ENCODE measurements at places on chromosomes 2 and 18. TPM values are rescaled to one million over a fixed set of nuclear protein-coding genes. Genes with fewer than 3 reads are reported as not detected.

DNA sequence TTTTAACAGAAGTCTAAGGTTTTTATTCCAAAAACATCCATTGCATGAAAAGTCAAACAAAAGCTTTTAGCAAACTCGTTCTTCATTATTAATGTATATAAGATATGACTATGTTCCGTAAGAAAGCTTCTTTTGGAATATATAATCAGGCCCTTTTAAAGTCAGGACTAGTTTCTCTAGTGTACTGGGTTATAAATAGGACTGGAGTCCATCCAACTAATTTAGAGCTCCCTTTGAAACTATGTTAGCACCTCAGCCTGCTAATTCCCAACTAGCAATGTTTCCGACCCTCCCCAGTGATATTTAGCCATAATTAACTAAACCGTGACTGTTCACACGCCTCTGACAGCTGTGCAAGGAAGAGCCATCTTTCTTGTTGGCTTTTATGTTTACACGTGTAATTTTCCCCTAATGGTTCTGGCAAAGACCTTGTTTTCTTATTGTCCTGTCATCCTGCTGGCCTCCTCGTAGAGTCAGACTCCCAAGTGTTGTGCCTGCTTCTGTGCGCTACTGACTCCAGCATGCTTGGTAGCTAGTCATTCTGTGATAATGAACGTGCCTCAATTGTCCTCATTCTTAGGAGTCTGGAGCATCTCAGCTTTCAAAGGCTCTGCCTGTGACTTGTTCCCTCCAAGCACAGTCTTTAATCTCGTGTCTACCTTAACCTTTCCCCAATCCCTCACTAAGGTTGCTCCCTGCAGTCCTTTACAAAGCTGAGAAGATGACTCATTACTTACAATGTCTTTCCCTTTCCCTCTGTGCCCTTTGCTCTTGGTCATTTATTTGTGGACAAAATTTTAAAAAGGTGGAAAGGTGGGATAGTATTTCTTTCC, 172.2 kb upstream of the RASGRP3 start:
- no peaks in the 10 kb centered on the region for H3K27me3 ChIP-seq
- H3K36me3 ChIP-seq, result no peaks in the 10 kb centered on the region
- H3K27ac ChIP-seq, result no peak overlapping the region
- no peak overlapping the region for H3K4me3 ChIP-seq
- no peak for DNase-seq
- no peaks in the 10 kb centered on the region for H3K4me1 ChIP-seq

DNA sequence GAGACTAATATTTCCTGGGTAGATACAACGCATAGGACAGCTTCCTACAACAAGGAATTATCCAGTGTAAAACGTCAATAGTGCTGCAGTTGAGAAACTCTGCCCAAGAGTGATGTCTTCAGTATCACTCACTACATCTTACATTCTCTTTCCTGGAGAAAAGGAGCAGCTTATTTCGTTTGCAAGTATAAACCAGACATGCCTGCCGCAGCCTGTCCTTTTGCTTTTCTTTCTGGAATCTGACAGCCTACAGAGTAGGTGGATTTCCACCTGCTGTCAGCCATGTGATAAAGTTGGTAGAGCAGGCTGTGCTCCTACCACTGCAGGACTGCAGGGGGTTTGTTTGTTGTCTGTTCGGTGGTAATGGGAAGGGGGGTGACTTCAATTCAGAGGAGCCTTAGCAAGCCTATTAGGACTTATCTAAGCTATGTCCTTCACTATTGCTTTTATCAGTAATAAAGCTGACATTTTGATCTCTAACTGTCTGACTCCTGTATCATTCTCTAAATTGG, 439.1 kb downstream of the GRB14 start:
- no peaks in the 10 kb centered on the region for H3K27me3 ChIP-seq
- no peaks in the 10 kb centered on the region for H3K4me1 ChIP-seq
- H3K36me3 ChIP-seq, result no peaks in the 10 kb centered on the region
- no peak overlapping the region for H3K27ac ChIP-seq
- no peak overlapping the region for H3K4me3 ChIP-seq

- no peak overlapping the region for H3K4me3 ChIP-seq
- H3K27me3 ChIP-seq, result peaks cover 3% of the 10 kb centered on the region
- no peak overlapping the region for H3K27ac ChIP-seq
- H3K36me3 ChIP-seq, result no peaks in the 10 kb centered on the region
- DNase-seq, result no peak
Measured at GRCh38 chr18:22456116-22456480, 38.4 kb upstream of the CTAGE1 start.

The SLC38A11 gene
- not detected for total RNA-seq
